Activated CD4-positive, CD25-positive, alpha-beta regulatory T cell treated with anti-CD3 and anti-CD28 coated beads, Interleukin-2, amount 50 U/mL, for 72 hours (primary cell): ENCODE measurements at places on chromosomes 6 and 20.

GRCh38 chr6:151963001-151963400 is 155.5 kb downstream of the ESR1 start:
- no peak for DNase-seq

DNA sequence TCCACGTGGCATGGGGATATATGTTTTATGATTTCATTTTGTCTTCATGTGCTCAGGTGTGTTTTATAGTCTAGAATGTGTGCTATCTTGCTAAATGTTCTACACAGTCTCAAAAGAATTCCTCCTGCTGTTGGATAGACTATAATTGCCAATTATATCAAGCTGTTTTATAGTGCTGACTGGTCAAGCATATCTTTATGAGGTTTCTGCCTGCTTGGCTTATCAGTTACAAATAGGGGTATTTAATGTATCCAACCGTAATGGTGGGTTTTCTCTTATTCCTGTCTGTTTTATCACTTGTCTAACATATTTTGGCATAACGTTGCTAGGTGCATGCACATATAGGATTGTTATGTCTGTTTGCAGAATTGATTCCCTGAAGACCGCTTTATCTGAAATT is 201.3 kb downstream of the EYS start:
- DNase-seq, result no peak

GRCh38 chr6:150720774-150721233 is 121.1 kb downstream of the PLEKHG1 start:
- no peak for DNase-seq

DNA sequence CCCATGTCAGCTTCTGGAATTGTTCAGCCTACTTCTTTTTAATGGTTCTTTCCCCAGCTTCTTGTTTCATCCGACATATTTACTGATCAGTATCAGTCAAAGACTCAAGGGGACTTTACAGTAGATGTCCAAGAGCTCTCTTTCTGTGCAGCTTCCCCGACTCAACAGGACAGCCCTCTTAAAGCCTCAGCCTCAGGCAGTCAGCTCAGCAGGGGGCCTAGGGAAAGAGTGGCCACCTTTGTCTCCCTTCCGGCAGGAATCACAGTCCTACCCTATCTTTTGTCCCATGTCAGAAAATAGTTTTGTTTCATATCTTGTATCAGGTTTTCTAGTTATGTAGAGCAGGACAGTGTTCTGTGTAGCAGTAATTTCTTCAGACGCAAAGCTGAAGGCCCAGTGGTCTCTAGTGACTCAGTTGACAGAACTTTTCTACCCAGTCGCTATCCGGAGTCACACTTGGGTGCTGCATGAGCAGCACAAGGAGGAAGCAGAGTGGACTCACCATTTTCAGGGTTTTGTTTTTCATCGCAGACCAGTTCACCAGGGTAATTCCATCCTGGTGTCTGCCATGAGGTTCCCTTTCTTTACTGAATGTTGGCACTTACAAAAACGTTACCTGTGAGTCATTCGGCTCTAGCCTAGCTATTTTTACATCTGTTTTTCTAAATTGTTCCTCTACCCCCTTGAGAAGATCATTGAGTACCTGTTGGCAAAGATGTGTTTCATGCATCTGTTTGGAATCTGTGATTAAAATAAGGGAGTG is 47.7 kb downstream of the SPATA2 start:
- no peak for DNase-seq

DNA sequence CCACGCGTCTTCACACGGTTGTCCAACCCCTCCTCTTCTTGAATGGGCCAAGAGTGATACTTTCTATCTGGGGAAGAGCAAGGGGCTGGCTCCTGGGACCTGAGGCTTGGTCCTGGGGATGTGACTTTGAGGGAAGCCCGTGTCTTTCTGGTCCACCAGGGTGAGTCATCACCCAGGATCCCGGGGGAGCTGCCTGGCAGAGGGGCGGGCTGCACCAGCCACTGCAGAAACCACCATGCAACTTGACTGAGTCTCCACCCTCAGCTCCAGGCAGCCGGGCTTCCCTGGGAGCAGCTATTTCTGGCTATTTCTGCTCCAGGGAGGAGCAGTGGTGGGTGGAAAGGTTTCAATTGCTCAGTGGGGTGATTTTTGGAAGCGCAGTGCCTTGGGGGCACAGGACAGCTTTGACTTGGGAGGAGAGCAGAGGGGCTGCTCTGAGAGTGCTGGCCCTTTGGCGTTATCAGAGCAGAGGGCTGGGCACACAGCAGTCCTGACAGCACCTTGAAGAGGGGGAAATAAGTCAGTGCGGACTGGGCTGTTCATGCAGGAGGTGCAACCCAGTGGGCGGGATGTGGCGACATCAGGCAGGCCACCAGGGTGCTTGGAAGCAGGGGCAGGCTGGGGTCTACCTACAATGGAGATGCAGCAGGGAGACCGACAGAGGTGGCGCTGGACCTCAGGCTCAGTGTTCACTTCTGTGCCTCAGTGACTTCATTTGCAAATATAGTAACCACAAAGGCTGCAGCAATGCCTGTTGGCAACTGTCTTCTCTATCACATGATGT is 45.1 kb upstream of the FAM83D start:
- DNase-seq, result no peak

DNA sequence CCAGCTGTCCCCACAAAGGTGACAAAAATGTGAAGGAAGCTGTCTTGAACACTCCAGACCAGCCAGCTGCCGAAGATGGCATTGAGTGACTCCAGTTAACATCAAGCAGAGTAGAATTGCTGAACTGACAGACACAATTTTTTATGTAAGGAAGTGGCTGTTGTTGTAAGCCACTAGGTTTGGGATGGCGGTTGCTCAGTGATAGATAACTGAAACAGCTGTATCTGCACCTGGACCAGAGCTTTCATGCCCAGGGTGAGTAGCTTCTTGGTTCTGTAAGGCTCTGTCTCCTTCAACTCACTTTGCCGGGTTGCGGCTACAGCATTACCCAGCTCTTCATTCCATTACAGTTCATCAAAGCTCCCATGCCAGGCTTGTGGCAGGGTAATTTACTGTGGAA is 49.7 kb upstream of the DDR1 start:
- no peak for DNase-seq

GRCh38 chr20:18588574-18588933 is 700 bp downstream of the DTD1 start:
- no peak for DNase-seq

GRCh38 chr6:145187491-145188206 is 547.7 kb downstream of the EPM2A start:
- DNase-seq, result no peak

DNA sequence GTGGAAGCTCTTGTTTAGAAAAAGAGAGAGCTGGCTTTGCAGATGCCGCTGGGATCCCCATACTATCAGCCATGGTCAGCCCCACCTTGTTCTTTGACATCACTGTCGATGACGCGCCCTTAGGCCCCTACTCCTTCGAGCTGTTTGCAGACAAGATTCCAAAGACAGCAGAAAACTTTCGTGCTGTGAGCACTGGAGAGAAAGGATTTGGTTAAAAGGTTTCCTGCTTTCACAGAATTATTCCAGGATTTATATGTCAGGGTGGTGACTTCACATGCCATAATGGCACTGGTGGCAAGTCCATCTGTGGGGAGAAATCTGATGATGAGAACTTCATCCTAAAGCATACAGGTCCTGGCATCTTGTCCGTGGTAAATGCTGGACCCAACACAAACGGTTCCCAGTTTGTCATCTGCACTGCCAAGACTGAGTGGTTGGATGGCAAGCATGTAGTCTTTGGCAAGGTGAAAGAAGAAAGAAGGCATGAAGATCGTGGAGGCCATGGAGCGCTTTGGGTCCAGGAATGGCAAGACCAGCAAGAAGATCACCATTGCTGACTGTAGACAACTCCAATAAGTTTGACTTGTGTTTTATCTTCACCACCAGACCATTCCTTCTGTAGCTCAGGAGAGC is 2.4 kb upstream of the BLCAP start:
- no peak for DNase-seq

DNA sequence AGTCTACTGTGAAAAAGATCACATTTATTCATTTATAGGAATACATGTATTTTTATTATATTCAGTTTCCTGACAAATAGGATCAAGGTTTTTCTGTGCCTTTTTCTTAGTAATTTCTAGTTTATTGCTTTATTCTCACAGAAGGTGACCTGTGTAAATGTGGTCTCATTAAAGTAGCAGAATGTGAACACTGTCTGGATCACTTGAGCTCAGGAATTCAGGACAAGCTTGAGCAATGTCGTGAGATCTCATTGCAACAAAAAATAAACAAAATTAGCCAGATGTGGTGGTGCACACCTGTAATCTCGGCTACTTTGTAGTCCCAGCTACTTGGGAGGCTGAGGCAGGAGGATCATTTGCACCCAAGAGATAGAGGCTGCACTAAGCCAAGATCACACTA is 516.7 kb downstream of the CDKAL1 start:
- DNase-seq, result no peak

- peak; percentile 59 for DNase-seq
Observed at GRCh38 chr20:63635431-63636141, 8.7 kb upstream of the GMEB2 start.

GRCh38 chr20:1438361-1438760 is 28.3 kb downstream of the NSFL1C start:
- no peak for DNase-seq

- no peak for DNase-seq
Observed at GRCh38 chr6:132795461-132795860, 3.0 kb downstream of the SLC18B1 start.

DNA sequence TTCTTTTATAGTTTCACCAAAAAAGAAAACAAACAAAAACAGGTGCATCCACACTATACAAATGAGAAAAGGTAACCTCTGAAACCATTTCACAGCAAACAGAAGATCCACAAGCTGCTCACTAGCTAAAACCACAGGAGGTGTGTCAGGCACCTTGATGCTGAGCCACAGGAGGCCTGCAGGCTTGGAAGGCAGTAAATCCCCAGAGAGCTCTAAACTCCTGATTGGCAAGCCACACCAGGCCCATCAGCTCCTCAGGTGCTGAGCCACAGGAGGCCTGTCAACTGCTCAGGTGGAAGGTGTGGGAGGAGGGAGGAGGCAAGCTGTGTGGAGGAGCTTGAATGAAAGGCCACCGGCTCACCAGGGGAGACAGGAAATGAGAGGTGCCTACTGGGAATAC is 273.0 kb downstream of the PKHD1 start:
- no peak for DNase-seq

DNA sequence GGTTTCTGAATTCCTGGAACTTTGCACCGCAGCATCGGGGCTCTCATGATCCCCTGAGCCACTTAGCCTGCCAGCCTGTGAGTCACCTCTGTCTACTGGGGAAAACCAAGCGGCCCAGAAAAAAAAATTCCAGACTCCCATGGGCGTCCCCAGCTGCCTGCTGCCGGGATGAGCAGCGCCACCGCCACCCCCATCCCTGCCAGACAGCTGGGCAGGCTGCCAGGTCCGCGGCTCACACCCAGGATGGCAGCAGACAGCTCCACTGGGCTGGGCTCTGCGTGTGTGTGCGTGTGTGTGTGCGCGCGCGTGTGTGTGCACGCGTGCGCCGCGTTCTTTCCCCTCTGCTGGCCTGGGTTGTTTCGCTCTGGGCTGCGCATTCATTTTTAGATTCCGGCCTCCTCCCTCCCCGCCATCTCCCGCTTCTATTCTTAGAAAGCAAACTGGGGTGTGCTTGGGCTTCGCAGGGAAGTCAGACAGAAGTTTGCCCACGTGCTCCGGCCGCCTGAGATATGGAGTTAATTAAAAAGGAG is 38.9 kb upstream of the PMEPA1 start:
- peak; percentile 47 for DNase-seq

DNA sequence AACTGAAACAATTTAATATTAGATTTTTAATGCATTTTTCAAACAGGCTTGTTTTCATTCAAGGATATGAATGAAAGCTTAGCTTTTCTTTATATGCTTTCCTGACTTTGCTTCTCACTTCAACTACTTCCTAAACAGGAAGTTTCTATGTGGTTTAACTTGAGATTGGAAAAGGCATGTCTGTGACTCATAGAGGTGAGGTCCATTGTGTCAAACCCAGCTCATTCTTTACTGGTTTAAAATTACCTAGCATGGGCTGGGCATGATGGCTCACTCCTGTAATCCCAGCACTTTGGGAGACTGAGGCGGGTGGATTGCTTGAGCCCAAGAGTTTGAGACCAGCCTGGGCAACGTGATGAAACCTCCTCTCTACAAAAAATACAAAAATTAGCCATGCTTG is 34.4 kb downstream of the EFHC1 start:
- DNase-seq, result no peak

DNA sequence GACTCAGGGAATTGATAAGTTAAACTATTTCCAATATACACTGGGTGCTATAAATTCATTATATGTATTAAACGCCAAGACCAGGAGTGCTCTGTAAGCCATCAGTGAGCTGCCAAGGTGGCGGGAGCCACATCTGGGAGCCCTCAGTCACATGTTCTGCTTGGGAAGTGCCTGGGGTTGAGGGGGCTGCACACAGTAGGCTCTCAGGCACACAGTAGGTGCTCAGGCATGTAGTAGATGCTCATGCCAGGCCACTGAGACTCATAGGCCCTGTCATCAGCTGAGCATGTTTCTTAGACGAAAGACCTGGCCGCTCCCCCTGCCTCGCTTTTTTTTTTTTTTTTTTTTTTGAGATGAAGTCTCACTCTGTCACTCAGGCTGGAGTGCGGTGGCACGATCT is 83.3 kb upstream of the BHLHE23 start:
- no peak for DNase-seq

DNA sequence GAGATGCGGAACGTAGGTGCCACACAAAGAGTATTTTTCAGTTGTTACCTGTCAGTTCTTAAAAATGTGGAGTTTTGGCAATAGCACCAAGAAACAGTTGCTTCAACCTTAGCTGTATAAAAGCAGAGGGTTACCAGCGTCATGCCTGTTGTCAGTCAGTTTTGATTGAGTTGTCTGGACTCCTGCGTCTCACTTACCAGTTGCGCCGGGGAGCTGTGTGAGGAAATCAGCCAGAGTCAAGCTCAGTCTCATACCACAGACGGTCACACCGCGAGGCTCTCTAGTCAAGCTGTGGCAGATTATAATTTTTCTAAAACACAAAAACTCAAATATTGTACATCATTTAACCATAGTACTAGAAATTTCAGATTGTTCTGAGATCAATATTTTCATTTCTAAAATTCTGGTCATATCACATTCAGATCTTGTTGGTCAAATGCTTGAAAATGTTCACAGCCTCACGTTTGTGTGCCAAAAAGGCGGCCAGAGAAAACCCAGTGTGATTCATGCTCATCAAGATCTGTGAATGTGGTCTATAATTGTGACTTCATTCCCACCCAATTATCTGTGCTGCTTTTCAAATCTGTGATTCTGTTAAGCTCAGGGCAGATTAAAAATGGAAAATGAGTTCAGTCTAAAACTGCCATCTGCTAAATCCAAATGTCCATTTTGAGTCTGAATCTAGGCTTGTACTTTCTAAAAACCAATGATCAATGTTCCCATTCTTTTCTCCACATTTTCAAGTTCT is 37.5 kb downstream of the SASH1 start:
- DNase-seq, result no peak

- DNase-seq, result no peak
Observed at GRCh38 chr20:60055740-60056139, 97.5 kb downstream of the CDH26 start.
